Endothelial cell of umbilical vein (primary cell): ENCODE measurements at places on chromosomes 4 and X. TPM values are rescaled to one million over a fixed set of nuclear protein-coding genes. Genes with fewer than 3 reads are reported as not detected.

HELT gene
- total RNA-seq = not detected in 2 replicates

TNMD gene
- not detected in 2 replicates for total RNA-seq

MAGEC3 gene
- total RNA-seq = not detected in 2 replicates

LPAR4 gene
- total RNA-seq = 0.49 and 0.72 TPM in 2 replicates

DNA sequence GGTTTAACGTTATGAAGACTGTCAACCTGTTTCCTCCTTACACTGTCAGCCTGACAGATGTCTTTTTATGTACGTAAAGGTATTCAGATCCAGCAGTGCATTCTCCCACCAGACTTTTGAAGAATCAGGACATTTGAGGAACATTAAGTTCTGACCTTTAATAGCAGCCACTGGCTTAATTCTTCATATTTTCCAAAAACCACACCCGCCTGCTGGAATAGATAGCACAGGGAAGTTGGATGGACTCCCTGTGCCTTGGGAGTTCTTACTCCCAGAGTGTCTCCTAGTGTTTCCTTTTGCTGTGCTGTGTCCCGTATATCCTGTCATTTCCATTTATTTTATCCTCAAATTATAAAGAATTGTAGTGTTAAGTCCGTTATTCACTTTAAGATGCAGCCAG is 94.5 kb downstream of the AFF1 start:
- DNase-seq = no peak
- H3K36me3 ChIP-seq = no peaks in the 10 kb centered on the region
- H3K27me3 ChIP-seq = no peaks in the 10 kb centered on the region
- H3K27ac ChIP-seq = no peak overlapping the region
- H3K4me3 ChIP-seq = no peak overlapping the region

- no peaks in the 10 kb centered on the region for H3K27me3 ChIP-seq
- no peak for DNase-seq
- no peaks in the 10 kb centered on the region for H3K36me3 ChIP-seq
- no peak overlapping the region for H3K27ac ChIP-seq
- H3K4me3 ChIP-seq = no peak overlapping the region
Measured at GRCh38 chr4:4200624-4201023, 26.1 kb downstream of the OTOP1 start.

DNA sequence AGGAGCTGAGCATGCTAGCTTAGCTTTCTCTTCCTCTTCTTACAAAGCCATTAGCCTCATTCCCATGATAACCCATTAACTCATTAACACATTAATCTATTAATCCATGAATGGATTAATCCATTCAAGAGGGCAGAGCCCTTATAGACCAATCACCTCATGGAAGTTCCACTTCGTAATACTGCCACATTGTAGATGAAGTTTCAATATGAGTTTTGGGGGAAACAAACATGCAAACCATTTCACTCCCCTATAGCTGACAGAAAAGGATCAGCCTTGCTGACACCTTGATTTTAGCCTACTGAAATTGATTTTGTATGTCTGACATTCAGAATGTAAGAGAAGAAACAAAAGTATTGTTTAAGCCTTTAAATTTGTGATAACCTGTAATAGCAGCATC is 251.8 kb upstream of the GALNTL6 start:
- DNase-seq = no peak
- no peaks in the 10 kb centered on the region for H3K36me3 ChIP-seq
- H3K27me3 ChIP-seq = no peaks in the 10 kb centered on the region
- H3K27ac ChIP-seq = no peak overlapping the region
- H3K4me1 ChIP-seq = no peaks in the 10 kb centered on the region

- DNase-seq = no peak
- H3K36me3 ChIP-seq = no peaks in the 10 kb centered on the region
- H3K27ac ChIP-seq = no peak overlapping the region
- no peaks in the 10 kb centered on the region for H3K27me3 ChIP-seq
- H3K4me1 ChIP-seq = no peaks in the 10 kb centered on the region
- no peak overlapping the region for H3K4me3 ChIP-seq
Measured at GRCh38 chrX:39491548-39492297, 606.0 kb downstream of the BCOR start.

DNA sequence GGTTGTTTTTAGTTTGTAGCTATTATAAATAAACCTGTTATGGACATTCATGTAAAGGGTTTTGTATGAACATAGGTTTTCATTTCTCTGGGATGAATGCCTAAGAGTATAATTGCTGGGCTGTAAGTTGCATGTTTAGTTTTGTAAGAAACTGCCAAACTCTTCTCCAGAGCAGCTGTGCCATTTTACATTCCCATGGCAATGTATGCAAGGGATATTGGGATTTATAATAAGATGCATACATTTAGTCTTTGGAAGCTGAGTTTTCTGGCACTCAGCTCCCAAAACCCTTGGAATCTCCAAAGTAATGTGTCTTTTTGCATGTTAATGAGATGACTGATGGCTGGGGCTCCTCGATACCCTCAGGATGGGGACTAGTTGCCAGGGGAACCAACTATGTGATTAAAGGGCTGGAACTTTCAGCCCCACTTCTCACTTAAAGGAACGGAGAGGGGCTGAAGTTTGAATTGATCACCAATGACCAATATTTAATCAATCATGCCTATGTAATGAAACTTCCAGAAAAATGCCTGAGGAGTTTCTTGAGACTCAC is 44.0 kb downstream of the SERTM2 start:
- no peak overlapping the region for H3K4me3 ChIP-seq
- no peaks in the 10 kb centered on the region for H3K4me1 ChIP-seq
- H3K36me3 ChIP-seq = no peaks in the 10 kb centered on the region
- no peak overlapping the region for H3K27ac ChIP-seq
- no peak for DNase-seq

- H3K27ac ChIP-seq = no peak overlapping the region
- H3K4me3 ChIP-seq = no peak overlapping the region
- H3K27me3 ChIP-seq = peaks cover 3% of the 10 kb centered on the region
- H3K36me3 ChIP-seq = no peaks in the 10 kb centered on the region
Measured at GRCh38 chrX:12825801-12826200, 34.6 kb downstream of the PRPS2 start.

GRCh38 chrX:67789536-67789935 is 245.7 kb downstream of the AR start:
- no peaks in the 10 kb centered on the region for H3K36me3 ChIP-seq
- no peak for DNase-seq
- H3K4me1 ChIP-seq = no peaks in the 10 kb centered on the region
- H3K4me3 ChIP-seq = no peak overlapping the region
- no peak overlapping the region for H3K27ac ChIP-seq

DNA sequence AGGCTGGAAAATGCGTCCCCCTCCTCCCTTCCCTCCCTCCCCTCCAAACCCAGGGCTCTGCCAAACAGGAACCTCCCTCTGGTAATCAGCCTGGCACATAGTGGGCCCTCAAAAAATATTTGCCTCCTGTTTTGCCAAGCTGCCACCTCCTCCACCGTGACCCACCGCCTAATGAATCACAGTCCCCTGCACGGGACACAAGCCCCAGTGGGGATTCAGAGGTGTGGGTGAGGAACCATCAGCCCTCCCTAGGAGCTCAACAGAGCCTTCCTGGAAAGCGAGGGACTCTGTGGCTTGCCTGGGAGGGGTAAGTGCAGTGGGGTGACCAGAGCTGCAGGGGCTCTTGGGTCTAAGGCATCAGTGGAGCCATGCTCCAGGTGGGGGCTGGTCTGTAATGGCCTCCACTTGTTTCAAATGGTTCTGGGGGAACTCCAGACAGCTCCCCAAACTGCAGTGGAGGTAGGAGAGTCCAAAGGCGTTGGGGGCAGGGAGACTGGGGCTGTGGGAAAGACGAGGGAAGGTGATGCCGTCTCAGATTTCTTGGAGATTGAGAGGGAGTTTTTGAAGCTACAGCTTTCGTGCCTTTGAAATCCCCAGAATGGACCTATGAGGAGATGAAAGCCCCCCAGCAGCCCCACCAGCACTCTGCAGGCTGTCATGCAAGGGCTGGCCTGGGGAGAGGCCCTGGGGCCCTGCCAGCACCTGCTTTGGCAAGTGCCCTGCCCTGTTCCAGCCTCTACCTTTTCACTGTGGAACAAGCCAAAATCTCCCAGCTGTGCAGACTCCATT is 1.0 kb upstream of the PPP2R2C start:
- H3K27me3 ChIP-seq = peaks cover 32% of the 10 kb centered on the region
- DNase-seq = no peak
- no peaks in the 10 kb centered on the region for H3K36me3 ChIP-seq
- no peak overlapping the region for H3K4me3 ChIP-seq
- no peaks in the 10 kb centered on the region for H3K4me1 ChIP-seq
- H3K27ac ChIP-seq = no peak overlapping the region

DNA sequence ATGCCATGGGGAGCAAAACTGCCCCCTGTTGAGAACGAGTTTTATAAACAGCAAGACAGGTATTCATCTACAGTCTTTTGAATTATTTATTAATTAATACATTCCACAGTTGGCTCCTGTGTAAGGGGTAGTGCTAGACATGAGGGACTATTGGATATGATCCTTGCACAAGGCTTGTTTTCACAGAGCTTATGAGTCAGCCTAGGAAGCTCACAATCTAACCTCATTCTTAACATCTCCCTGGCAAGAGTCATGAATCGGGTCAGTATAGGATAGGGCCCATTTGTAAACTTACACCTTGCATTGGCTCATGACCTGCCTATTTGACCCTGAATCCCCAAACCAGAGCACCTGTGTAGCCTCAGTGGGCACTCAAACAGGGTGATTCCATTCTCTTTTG is 209.1 kb upstream of the HCCS start:
- H3K27me3 ChIP-seq = no peaks in the 10 kb centered on the region
- H3K27ac ChIP-seq = no peak overlapping the region
- peak; percentile 1 for DNase-seq
- H3K4me1 ChIP-seq = peaks cover 6% of the 10 kb centered on the region

- no peak overlapping the region for H3K4me3 ChIP-seq
- no peaks in the 10 kb centered on the region for H3K36me3 ChIP-seq
- no peak for DNase-seq
- H3K27ac ChIP-seq = no peak overlapping the region
- H3K27me3 ChIP-seq = no peaks in the 10 kb centered on the region
Measured at GRCh38 chrX:151042842-151043241, 59.7 kb downstream of the HMGB3 start.

GRCh38 chr4:69781458-69782418 is 21.3 kb upstream of the SULT1B1 start:
- peaks cover 4% of the 10 kb centered on the region for H3K4me1 ChIP-seq
- DNase-seq = no peak
- H3K36me3 ChIP-seq = no peaks in the 10 kb centered on the region
- H3K27me3 ChIP-seq = no peaks in the 10 kb centered on the region

DNA sequence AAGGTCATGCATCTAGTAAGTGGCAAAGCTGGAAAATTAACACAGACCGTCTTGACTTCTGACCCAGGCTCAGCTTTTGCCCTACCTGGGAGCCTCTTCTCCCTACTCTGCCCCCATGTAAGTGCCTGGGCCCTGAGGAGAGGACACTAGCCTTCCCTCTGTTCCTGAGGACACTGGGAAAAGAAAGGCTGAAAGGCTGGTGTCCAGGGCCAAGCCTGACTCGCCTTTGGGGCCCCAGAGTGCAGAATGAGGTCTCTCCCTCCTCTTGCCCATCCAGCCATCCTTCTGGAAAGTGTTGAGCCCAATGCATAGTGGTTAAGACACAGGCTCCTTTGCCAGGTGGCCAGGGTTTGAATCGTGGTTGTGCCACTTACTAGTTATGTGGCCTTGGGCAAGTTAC is 91.5 kb downstream of the PJA1 start:
- no peak overlapping the region for H3K27ac ChIP-seq
- no peak overlapping the region for H3K4me3 ChIP-seq
- DNase-seq = no peak

DNA sequence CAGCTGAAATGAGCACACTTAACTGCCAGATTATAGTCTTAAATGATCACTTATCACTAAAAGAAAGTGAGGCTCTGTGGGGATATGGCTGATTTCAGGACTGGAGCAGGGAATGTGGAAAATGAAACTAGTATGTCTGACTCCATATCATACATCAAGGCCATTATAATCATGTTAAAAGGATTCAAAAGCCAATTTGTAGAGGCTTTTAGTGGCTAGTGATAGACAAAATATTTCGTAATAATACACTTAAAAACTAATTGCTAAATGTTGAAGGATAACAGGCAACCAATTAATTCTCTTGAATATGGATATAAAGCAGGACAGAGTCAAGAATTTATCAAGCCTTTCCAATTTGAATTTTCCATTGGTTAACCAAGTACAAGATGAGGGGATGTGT is 358.1 kb upstream of the NDST3 start:
- no peaks in the 10 kb centered on the region for H3K27me3 ChIP-seq
- no peak for DNase-seq
- H3K4me3 ChIP-seq = no peak overlapping the region
- no peaks in the 10 kb centered on the region for H3K36me3 ChIP-seq

DNA sequence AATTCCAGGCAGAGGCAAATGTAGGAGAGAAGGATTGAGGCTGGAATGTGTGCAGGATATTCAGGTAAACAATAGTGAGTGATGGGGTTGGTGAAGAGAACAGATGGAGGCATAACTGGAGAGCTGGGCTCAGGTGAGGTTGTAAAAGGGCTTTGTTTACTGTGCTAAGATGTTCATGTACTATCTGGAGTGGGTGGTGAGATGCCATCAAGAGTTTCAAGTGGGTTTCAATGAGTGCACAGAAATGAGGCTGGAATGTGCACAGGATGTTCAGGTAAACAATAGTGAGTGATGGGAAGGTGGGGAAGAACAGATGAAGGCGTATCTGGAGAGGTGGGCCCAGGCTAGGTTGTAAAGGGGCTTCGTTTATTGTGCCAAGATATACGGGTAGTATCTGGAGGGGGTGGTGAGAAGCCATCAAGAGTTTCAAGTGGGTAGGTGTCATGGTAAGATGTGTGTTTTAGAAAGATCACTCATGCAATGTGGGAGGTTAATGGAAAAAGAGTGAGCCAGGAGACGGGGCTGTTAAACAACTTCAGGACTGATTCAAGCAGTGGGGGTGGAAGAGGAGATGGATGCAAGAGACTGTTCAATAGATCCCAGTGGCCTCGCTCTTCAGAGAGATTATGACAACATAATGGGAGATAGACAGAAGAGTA is 25.4 kb upstream of the NMU start:
- no peak overlapping the region for H3K4me3 ChIP-seq
- DNase-seq = no peak
- no peaks in the 10 kb centered on the region for H3K4me1 ChIP-seq
- peaks cover 9% of the 10 kb centered on the region for H3K27me3 ChIP-seq
- no peak overlapping the region for H3K27ac ChIP-seq

DNA sequence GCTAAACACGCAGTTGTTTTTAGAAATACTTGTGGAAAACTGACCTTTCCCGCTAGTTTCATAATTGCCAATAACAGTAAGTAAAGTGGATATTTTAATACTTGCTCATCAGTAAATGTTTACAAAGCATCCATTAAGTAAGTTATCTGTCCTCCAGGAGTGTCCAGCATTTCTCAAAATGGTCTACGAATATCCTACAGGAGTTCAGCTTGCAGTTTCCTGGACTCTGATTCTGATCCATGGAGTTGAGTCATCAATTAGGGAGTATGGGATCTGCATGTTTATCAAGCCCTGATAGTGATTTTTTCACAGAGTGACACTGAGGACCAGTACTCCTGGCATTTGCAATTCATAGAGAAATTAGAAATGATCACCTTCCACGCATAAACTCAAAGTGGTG is 325.2 kb upstream of the AADAT start:
- no peaks in the 10 kb centered on the region for H3K27me3 ChIP-seq
- no peaks in the 10 kb centered on the region for H3K36me3 ChIP-seq
- DNase-seq = no peak

GRCh38 chr4:21470535-21470934 is 478.0 kb downstream of the KCNIP4 start:
- peaks cover 5% of the 10 kb centered on the region for H3K4me1 ChIP-seq
- H3K36me3 ChIP-seq = no peaks in the 10 kb centered on the region
- H3K27me3 ChIP-seq = peaks cover 6% of the 10 kb centered on the region
- peak; percentile 23 for DNase-seq

GRCh38 chr4:10917566-10917965 is 233.0 kb upstream of the CLNK start:
- no peaks in the 10 kb centered on the region for H3K36me3 ChIP-seq
- H3K4me3 ChIP-seq = no peak overlapping the region
- no peaks in the 10 kb centered on the region for H3K4me1 ChIP-seq
- H3K27me3 ChIP-seq = no peaks in the 10 kb centered on the region
- no peak overlapping the region for H3K27ac ChIP-seq
- no peak for DNase-seq
